ENCODE measurements at places on chromosomes 3 and 15.
A peak's percentile ranks its signal among the peaks of the same experiment; 100 is the strongest.

DNA sequence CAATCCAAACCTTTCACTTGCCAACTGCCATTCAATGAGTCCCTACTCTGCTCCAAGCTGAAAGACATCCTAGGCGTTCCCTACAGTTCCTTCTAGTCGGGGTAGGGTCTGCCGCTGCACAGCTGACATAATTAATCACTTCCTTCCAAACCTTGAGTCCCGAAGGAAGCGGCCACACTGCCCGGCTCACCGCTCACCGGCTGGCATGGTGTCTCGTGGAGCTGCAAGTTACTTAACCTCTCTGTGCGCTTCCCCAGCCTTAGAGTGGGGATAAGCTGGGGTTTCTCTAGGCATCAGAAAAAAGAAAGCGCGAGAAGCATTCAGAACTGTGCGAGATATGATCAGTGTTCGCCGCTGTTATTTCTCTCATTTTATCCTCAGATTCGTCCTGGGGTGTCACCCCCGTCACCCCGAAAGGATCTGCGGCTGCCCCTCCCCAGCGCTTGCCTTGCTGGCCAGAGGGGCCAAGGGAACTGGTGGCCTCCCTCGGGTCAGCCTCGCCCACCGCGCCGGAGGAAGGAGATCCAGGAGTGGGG lies 748 bp downstream of the MRPS25 start:
- DNase-seq, result no peak

DNA sequence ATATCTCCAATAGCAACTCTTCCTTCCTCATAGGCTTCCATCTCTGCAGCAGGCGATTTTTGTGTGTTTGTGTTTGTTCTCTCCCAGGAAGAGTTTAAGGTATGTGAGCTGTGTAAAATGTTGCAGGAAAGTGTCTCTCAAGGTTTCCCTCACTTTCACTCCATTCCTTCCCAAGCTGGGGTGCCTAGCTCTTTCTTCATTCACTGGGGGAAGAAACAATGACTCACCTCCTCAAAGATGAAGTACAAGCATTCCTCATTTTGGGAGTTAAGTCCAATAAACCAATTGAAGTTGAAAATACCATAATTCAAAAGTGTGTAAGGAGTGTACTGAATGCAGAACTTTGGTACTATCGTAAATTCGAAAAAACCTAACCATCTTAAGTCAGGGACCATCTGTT lies 422.7 kb upstream of the CFAP20DC start:
- no peak for DNase-seq

DNA sequence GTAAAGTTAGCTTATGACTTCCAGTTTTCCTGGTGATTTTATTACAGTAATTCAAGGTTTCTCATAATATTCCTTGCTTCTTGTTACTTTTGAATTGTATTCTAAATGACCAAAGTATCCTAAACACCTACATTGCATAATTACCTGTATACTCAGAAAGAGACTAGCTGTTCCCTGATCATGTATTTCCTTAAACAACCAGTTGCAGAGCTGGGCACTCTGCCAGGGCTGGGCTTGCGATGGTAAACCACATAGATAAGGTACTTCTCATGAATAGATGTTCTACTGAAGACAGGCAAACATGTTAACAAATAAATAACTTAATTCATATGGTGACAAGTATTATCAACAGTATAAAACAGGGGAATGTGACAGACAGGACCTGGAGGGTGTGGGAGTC lies 142.3 kb upstream of the WNT5A start:
- DNase-seq, result peak; percentile 57

- no peak for DNase-seq
Observed at GRCh38 chr3:42762046-42762724, 10.9 kb downstream of the CCDC13 start.

- no peak for DNase-seq
Observed at GRCh38 chr15:59051873-59052861, 52.8 kb upstream of the CCNB2 start.

- DNase-seq, result no peak
Observed at GRCh38 chr3:148604270-148605085, 93.2 kb upstream of the AGTR1 start.

- no peak for DNase-seq
Observed at GRCh38 chr3:7687428-7688147, 814.0 kb upstream of the LMCD1 start.

- no peak for DNase-seq
Observed at GRCh38 chr15:71549091-71549490, 261.3 kb upstream of the NR2E3 start.

- no peak for DNase-seq
Observed at GRCh38 chr3:117788061-117788460, 1078.5 kb downstream of the TUSC7 start.

DNA sequence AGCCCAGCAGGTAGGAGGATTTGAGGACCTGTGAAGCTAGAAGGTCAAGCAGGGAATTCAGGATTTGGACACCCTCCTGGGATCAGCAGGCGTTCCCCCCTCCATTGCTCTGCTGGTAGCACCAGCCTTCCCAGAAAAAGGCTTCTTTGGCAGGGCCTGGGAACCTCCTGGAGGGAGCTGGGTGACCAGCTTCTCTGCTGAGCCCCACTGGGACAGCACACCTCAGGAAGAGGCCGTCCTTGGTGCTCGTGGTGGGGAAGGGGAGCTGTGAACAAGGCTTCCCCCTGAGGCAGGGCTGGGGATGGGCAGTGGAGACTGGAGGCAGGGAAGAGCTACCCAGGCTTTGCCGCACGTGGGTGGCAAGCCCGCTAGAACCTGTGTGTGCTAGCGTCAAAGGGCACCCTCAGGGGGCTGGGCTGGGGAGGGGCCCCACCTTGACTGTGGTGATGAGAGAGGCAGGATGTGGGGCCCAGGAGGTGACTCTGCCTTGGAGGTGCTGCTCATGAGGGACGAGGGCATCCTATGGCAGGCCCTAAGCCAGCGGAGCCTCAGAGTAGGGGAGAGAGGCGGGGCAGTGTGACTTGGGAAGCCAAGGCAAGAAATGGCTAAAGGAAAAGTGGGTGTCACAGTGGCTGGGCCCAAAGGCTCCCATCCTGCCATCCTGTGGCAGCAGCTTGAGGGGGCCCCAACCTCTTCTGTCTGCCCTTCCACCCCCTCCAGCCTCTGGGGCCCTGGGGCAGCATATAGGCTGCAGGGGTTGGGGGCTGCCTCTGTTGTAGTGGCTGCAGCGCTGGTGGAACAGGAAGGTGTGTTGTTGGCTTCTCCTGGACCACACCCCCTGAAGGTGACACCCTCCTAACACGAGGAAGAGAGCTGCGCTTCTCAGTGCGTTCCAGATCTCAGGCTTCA lies 20.7 kb downstream of the KLF13 start:
- DNase-seq, result no peak

- DNase-seq, result no peak
Observed at GRCh38 chr3:73729969-73730440, 105.3 kb upstream of the PDZRN3 start.

GRCh38 chr3:196097373-196098154 lies 15.7 kb upstream of the TFRC start:
- DNase-seq, result no peak

DNA sequence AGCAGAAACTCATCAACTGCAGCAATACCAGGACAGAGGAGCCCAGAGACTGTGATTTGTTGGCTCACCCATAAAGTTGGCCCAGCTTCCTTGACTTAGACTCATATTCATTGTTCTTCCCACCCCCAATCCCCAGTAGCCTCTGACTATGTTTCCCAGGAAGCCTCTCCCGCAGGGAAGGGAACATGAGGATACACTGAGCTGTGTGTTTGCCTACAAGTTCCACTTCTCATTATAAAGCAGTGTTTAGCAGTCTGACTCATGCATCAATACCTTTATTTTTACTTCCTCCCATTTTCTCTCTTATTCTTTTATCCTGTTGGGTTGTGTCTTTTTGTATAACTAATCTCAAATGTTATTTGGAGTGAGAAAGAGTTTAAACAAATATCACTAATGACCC lies 111.6 kb upstream of the PHLDB2 start:
- no peak for DNase-seq

- no peak for DNase-seq
Observed at GRCh38 chr15:87781959-87782625, 474.4 kb downstream of the NTRK3 start.

DNA sequence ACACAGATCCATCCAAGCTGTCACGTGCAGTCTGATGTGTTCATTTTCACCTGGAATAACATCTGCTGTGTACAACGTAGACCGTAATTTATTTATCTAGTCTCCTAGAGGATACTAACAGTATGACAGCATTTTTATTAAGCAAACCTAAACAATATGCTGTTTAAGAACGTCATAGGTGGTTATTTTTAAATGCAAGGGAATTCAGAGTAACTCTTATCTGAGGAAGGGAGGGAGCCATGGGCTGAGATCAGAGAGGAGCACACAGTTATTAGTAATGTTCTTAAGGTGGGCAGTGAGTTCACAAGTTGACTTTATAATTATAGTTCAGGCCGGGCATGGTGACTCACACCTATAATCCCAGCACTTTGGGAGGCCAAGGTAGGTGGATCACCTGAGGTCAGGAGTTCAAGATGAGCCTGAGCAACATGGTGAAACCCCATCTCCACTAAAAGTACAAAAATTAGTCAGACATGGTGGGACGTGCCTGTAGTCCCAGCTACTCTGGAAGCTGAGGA lies 193.6 kb downstream of the UACA start:
- DNase-seq, result no peak

DNA sequence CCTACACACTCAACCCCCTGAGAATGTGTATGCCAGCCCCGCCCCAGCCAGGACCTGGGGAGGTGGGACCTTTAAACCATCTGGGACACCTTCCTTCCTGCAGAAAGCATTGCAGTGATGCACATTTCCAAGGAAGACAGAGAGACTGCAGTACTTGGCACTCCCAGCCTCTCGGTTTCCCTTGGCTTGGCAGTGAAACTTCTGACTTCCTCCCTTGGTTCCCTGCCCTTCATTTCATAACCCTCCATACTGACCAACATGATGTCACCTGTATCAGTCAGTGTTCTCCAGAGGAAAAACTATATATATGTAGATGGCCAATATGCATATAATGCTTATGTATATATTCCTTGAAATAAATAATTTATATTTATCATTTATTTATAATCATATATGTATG lies 103.2 kb downstream of the SST start:
- DNase-seq, result no peak
